ENCODE measurements at places on chromosomes 4 and X.

DNA sequence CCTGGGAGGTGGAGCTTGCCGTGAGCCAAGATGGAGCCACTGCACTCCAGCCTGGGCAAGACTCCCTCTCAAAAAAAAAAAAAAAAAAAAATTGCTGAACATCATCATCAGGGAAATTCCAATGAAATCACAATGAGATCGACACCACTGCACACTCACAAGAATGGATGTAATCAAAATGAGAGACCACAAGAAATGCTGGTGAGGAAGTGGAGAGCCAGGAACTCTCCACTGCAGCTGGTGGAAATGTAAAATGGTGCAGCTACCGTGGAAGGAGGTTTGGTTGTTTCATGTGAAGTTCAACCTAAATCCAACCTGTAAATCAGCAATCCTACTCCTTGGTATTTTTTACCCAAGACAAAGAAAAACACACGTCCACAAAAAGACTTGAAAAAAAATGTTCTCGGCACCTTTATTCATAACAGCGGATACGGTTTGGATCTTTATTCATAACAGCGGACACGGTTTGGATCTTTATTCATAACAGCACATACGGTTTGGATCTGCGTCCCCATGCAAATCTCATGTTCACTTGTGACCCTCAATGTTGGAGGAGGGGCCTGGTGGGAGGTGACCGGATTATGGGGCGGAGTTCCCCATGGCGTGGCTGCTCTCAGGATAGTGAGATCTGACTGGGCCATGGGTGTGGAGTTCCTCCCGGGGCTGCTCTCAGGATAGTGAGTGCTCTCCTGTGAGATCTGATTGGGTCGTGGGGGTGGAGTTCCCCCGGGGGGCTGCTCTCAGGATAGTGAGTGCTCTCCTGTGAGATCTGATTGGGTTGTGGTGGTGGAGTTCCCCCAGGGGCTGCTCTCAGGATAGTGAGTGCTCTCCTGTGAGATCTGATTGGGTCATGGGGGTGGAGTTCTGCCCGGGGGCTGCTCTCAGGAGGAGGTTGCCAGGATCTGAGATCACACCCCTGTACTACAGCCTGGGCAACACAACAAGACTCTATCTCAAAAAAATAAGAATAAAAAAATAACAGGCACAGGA lies 7.7 kb downstream of the GAK start:
- H3K27ac ChIP-seq = no peak overlapping the region
- no peak for DNase-seq
- no peaks in the 10 kb centered on the region for H3K27me3 ChIP-seq
- no peak overlapping the region for H3K4me3 ChIP-seq

DNA sequence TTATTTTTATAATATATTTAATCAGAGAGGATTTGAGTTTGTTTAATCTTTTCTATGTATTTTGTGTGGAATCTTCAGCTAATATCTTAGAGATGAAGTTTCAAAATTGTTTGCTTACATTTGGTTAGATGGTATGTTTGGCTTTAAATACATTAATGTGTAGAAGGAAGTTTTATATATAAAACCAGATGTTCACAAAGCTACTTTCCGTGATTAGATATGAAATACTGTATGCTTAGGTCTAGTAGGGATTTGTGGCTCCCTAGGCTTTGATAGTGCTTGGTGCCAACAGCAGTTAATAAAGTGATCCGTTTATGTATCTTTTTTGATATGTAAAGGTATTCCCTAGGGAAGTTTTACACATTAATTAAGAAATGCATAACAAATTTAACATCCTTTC lies 223.0 kb downstream of the ARHGAP10 start:
- no peaks in the 10 kb centered on the region for H3K27me3 ChIP-seq
- 0 out of 2 replicates have a peak, but pooled peaks cover 4% of the 10 kb centered on the region for H3K36me3 ChIP-seq
- no peak for DNase-seq
- H3K4me1 ChIP-seq = no peaks in the 10 kb centered on the region

GRCh38 chr4:13118633-13119032 lies 365.5 kb downstream of the RAB28 start:
- 0 out of 2 replicates have a peak, but pooled peaks cover 2% of the 10 kb centered on the region for H3K4me1 ChIP-seq
- no peaks in the 10 kb centered on the region for H3K27me3 ChIP-seq

DNA sequence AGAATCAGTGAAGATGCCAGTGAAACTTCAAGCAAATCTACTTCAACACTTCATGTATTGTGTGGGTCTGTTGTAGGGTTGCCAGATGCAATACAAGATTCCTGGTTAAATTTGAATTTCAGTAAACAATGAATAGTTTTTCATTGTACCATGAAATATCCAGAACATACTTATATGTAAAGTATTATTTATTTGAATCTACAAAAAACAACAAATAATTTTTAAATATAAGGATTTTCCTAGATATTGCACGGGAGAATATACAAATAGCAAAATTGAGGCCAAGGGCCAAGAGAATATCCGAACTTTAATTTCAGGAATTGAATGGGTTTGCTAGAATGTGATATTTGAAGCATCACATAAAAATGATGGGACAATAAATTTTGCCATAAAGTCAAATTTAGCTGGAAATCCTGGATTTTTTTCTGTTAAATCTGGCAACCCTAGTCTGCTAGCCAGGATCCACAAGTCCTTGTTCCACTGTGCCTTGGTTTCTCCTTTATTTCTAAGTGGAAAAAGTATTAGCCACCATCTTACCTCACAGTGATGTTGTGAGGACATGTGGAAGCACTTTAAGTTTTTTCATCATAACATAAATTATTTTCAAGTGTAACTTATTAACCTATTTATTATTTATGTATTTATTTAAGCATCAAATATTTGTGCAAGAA lies 2.3 kb downstream of the CXCL8 start:
- H3K27me3 ChIP-seq = no peaks in the 10 kb centered on the region
- no peak overlapping the region for H3K4me3 ChIP-seq
- H3K27ac ChIP-seq = no peak overlapping the region

DNA sequence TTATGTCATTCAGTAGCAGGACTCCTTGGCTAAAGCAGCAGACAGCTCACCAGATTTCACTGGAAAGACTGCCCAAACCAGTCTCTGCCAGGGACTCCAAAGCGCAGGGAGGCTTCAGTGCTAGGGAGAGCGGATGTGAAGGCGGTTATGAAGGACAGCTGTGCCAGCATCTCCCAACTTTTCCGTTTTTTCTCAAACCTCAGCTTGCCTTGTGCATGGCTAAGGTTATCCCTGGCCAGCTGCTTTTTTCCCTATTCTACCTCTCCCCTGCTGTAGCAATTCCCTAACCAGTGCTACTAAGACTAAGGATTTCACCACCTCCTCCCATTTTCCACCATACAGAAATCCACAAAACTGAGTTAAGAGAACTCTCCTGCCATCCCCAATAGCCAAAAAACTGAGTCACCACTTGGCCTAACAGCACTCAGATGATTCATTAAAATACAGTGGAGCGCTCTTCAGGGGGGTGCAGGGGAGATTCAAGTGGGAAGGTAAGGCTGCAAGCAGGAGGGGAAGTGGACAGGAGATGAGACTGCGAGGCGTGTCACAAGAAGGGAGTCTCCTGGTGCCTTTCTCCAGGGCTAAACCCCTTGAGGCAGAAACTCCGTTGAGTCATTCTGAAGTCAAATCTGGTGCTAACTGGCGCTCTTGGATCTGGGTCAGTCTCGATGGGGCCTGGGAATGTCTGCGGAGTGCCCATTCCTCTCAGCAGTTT lies 90.7 kb downstream of the PALLD start:
- no peaks in the 10 kb centered on the region for H3K4me1 ChIP-seq
- no peak overlapping the region for H3K4me3 ChIP-seq
- H3K27me3 ChIP-seq = no peaks in the 10 kb centered on the region
- no peak overlapping the region for H3K27ac ChIP-seq

DNA sequence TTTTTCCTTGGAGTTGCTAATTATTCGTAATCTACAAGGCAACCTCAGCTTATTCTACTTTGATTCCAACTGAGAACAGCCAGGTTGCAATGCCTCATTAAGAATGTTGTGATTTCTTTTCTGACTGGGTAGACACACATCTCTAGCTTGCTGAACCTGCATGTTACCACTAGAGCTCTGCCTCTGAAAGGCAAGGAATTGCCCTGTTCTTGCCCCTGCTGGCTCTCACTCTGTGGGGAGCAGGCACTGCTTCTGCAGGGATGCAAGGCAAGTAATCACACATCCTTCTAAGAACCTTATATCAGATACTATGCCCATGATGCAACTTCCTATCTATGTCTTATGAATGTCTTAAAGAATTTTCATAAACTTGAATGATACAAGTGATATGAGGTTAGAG lies 503.2 kb downstream of the PACRGL start:
- H3K4me1 ChIP-seq = no peaks in the 10 kb centered on the region
- DNase-seq = no peak
- no peak overlapping the region for H3K4me3 ChIP-seq
- H3K27me3 ChIP-seq = no peaks in the 10 kb centered on the region
- H3K27ac ChIP-seq = no peak overlapping the region
- H3K36me3 ChIP-seq = no peaks in the 10 kb centered on the region

DNA sequence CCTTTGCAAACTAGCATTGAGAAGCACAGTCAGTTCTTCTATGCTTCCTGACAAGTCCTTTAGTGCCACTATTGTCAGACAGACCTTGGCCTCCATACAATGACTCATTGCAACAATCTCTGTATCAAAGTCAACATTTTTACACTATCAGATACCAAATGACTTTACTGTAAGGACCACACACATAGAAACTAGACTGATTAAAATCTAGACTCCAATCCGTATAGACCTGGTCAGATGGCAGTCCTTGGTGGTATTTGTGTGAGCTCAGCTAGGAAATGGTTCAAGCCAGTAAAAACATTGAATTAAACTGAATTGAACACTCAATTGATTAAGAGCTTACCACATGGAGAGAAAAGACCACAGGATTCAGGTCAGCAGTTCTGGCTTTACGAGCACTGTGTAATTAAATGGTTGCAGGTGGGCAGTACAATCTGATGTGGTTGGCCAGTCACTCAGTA lies 549.8 kb upstream of the LCORL start:
- H3K27ac ChIP-seq = no peak overlapping the region
- H3K27me3 ChIP-seq = no peaks in the 10 kb centered on the region
- no peak for DNase-seq

GRCh38 chr4:168218645-168219044 lies 99.9 kb downstream of the DDX60 start:
- H3K27ac ChIP-seq = no peak overlapping the region
- DNase-seq = no peak
- H3K27me3 ChIP-seq = no peaks in the 10 kb centered on the region
- no peak overlapping the region for H3K4me3 ChIP-seq
- no peaks in the 10 kb centered on the region for H3K36me3 ChIP-seq
- no peaks in the 10 kb centered on the region for H3K4me1 ChIP-seq

- no peaks in the 10 kb centered on the region for H3K36me3 ChIP-seq
- H3K4me1 ChIP-seq = no peaks in the 10 kb centered on the region
- H3K27me3 ChIP-seq = no peaks in the 10 kb centered on the region
- no peak for DNase-seq
These were observed at the start of gene SLC4A4 for GRCh38 chr4:71338846-71339593. Gene SLC4A4, plus strand, starts transcription at chr4:71339020.
